ENCODE measurements at places on chromosomes 6 and 20.

DNA sequence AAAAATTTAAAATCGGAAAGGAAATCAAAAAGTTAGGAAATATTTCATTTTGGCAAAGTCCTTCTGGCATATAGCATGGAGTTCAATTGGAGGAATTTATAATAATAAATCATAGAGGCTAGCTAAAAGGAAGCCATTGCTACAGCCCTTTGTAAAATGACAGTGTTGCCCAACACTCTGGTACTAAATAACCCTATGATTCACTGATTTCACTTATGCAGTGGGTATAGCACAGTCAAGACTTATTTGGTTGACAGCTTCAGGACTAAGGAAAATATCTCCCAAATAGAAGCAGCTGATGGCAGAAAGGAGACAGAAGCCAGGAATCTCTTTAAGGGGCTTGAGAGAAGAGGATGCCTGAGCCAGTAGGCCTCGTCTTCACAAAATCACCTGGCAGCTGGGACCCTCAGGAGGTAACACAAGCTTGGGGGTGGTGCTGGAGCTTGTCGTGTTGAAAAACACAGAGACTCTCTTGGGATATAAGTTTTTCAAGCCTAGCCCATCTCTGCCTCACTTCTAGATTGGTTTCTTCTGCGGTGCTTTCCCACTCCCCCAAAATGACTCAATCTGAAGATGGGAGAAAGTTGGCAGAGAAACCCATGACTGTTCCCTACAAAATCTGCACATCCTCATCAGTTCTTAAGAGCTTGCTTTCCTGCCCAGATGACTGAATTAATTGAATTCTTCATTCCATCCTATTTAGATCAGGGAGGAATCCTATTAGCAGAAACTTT lies 38.4 kb upstream of the EYA4 start:
- no peak for DNase-seq

GRCh38 chr20:62952373-62952967 lies at the start of gene SLC17A9:
TSS of gene SLC17A9 (plus strand) at chr20:62952709. CDS start at chr20:62952831, 122 bp downstream.
- DNase-seq, result peak; percentile 96

DNA sequence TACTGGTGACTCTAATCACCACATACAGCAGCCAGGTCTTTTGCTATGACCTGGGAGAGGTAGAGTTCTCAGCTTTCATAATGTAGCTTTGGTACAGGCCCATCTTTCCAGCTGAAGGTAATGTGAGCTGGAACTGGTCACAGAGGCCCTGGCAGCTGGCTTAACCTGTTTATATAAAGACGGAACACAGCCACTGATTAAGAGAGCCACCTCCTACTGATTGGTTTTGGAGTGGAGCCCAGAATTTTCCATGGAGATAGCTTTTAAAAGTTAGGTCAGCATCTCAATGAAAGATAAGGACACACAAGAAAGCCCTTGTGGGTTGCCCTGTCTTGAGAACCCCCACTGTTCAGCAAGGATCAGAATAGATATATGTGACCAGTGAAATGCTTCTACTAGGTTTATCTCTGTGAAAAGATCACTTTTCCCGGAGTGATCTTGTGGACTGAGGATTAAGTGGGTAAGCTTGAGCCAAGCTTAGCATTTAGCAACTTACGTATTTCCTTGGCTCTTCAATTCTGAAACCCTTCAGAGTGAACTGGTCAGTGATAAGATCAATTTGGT lies 213.7 kb upstream of the CITED2 start:
- DNase-seq, result peak; percentile 94

DNA sequence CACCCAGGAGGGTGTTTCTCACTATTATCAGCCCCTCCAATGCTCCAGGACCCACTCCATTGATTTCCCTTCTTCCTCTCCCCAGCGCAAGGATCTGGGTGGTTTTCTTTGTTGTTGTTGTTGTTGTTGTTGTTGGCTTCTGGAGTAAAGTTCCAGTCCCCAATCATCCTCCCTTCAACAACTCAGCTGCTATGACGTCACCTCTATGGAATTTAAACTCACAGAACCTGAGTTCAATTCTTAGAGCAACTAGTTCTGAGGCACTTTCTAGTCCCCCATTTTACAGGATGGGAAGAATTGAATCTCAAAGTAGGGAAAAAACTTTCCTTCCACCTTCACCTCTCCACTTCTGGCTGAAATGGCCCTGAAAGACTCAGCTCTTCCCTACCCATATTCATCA lies 9.7 kb upstream of the WFDC8 start:
- DNase-seq, result no peak

- no peak for DNase-seq
Observed at GRCh38 chr20:42697962-42698361, 491.7 kb downstream of the PTPRT start.

DNA sequence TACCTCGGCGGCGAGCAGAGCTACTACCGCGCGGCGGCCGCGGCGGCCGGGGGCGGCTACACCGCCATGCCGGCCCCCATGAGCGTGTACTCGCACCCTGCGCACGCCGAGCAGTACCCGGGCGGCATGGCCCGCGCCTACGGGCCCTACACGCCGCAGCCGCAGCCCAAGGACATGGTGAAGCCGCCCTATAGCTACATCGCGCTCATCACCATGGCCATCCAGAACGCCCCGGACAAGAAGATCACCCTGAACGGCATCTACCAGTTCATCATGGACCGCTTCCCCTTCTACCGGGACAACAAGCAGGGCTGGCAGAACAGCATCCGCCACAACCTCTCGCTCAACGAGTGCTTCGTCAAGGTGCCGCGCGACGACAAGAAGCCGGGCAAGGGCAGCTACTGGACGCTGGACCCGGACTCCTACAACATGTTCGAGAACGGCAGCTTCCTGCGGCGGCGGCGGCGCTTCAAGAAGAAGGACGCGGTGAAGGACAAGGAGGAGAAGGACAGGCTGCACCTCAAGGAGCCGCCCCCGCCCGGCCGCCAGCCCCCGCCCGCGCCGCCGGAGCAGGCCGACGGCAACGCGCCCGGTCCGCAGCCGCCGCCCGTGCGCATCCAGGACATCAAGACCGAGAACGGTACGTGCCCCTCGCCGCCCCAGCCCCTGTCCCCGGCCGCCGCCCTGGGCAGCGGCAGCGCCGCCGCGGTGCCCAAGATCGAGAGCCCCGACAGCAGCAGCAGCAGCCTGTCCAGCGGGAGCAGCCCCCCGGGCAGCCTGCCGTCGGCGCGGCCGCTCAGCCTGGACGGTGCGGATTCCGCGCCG lies 994 bp downstream of the FOXC1 start:
- DNase-seq, result peak; percentile 53

- no peak for DNase-seq
Observed at GRCh38 chr6:33677143-33677660, 34.3 kb downstream of the UQCC2 start.

DNA sequence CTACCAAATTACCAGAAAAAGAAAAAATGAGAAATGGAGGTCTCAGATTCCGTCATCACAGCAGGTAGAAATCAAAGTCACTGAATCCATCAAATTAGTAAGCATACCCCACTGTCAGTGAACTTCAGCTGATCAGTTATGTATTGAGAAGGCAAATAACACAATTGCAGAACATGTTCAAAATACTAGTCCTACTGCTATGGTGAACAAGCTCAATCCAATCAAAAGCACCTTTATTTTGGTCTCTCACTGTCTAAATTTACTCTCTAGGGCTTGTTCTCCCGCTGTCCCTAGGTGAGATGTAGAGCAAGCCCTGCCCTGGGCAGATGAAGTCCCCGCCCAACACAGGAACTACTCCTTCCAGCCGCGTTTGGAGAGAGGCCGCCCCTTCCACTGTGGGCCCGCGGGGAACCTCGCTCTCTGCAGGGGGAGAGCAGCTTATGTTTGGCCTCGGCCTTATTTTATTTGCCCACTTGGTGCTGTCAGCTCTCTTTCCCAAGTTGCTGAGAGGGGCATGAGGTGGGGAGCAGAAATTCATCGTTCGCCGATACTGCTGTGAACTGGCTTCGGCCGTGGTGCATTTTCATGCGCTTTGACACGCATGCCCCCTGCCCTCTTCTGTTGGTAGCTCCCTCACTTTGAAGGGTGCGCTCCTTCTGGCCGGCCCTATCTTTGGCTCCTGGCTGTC lies 14.3 kb upstream of the MAP1LC3A start:
- DNase-seq, result no peak

DNA sequence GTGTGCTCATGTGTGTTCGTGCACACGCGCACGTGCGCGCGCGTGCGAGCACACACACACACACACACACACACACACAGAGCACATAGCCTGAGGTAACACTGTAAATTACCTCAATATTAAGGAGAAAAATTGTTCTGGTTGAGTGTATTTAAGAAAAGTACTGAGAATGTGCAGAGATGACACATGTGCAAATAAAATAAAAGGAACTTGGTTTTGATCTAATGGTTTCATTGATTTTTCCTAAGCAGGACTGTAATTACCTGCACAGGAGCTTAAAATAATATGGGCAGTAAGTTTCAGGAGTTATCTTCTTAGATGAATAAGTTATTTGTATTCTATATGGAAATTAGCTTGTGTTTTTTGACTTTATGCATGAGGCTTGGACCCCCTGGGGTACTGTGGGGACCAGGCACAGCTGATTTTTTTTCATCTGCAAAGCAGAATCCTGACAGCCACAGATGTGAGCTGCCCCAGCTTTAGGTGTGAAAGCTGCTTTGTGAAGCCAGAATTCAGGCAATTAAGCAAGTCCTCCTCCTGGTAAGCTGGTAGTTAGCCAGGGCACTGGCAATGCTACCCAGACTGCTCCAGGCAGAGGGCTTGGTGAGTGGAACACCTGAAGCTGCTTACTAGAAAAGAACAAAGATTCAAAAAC lies 1040.6 kb upstream of the CITED2 start:
- DNase-seq, result no peak

DNA sequence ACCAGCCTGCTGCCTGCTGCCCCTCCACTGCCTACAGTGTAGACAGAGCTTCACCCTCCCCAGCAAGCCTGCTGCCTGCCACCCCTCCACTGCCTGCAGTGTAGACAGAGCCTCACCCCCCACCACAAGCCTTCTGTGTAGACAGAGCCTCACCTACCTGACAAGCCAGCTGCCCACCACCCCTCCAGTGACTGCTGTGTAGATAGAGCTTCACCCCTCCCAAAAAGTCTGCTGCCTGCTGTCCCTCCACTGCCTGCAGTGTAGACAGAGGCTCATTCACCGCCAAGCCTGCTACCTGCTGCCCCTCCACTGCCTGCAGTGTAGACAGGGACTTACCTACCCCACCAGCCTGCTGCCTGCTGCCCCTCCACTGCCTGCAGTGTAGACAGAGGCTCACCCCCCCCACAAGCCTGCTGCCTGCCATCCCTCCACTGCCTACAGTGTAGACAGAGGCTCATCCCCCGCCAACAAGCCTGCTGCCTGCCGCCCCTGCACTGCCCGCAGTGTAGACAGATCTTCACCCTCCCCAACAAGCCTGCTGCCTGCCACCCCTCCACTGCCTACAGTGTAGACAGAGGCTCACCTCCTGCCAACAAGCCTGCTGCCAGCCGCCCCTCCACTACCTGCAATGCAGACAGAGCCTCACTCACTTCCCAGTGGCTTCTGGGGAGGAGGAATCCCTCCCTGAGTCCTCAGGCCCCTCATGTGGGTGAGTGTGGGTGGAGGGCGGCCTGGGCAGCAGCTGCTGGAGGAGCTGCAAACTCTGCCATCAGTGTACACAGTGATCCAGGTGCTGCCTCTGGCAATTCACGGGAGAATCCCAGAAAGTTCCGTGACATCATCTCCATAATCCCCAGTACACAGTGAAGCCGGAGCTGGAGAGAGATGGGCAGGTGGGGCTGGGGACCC lies 140.9 kb downstream of the DLL1 start:
- DNase-seq, result no peak

DNA sequence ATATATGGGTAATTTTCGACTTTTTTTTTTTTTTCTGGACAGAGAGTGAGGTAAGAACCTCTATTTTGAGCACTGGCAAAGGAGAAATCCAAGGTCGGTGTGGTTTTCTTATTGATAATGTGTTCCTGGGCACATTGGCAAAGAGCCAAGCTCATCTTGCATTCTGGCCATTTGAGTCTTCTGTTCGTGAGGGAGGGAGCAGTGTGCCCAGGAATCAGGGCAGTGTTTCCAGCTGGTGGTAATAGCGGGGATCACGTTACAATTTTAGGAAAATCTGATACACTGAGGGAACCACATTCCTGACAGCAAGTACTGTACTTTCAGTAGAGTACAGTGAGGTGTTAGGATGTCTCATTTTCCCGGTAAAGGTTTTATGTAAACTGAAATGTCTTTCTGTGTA lies 442.3 kb upstream of the MAP3K7 start:
- DNase-seq, result no peak

DNA sequence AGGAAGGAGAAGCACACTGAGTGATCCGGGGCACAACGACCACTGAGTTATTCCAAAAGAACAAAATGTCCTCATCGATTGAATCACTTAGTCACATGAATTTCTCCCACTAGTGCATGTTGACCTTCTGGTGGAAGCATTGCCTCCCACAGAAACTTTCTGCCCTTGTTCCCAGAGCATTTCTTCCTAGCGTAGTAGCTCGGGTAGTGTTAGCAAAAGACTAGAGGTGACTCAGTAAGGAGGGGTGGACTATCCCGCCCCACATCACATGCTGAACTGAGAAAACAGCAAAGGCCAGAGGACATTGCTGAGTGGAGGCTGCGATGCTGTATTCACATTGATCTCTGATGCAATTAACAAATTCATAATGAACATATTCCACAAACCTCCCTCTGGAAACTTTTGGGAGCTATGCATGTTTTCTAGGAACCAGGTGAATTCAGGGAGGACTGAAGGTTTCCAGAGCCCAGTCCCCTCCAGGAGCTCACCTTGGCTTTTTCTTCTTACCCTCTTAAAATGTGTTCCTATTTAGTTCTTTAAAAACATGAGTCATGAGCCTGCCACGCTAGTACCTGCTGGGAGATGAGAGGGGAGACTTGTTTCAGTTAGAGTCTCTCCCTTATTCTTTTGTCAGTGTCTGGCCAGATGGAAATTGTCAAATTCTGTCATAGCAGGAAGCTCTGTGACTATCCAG lies 507.9 kb downstream of the CDH26 start:
- no peak for DNase-seq

GRCh38 chr6:140082867-140083297 lies 708.4 kb upstream of the CITED2 start:
- peak; percentile 2 for DNase-seq

- DNase-seq, result no peak
Observed at GRCh38 chr6:55941702-55942101, 66.3 kb upstream of the BMP5 start.

GRCh38 chr6:148682990-148683389 lies 63.8 kb upstream of the UST start:
- no peak for DNase-seq

GRCh38 chr6:78580923-78581322 lies 286.4 kb upstream of the IRAK1BP1 start:
- DNase-seq, result no peak

DNA sequence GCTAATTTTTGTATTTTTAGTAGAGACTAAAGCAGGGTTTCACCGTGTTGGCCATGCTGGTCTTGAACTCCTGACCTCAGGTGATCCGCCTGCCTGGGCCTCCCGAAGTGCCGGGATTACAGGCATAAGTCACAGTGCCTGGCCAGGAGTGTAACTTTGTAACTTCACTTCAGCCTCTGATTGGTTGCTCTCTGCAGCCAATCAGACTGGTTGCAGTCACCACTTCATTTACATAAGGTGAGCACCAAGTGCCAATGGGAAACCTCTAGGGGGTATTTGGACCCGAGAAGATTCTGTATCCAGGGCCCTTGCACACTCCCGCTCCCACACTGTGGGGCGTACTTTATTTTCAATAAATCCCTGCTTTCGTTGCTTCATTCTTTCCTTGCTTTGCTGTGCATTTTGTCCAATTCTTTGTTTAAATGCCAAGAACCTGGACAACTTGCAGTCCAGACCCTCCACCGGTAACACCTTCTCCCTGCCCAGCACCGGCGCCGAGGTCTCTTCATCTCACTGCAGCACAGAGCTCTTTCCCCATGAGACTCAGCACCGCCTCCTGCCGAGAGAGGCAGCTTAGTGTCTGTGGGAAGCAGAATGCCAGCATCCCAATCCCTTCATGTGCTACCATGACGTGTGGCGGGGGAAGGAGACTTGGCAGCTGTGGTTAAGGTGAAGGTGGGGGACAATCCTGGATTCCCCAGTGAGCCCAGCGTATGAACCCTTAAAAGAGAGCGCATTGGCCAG lies 14.0 kb upstream of the MRGBP start:
- peak; percentile 47 for DNase-seq

Data from HT-29 (cell line).